ENCODE measurements at places on chromosomes 11 and 22. TPM values are rescaled to one million over a fixed set of nuclear protein-coding genes. Genes with fewer than 3 reads are reported as not detected.

- DNase-seq = no peak
Measured at GRCh38 chr22:26394777-26395176, 34.3 kb upstream of the ASPHD2 start.

GRCh38 chr11:6440906-6441358, at the start of gene HPX:
TSS of gene HPX (minus strand) at chr11:6440987. CDS start at chr11:6440963, 24 bp downstream.
- DNase-seq = no peak

GRCh38 chr11:113532697-113533424, 57.7 kb upstream of the DRD2 start:
- peak; percentile 67 for DNase-seq

- no peak for DNase-seq
Measured at GRCh38 chr11:47508240-47508957, 44.5 kb downstream of the CELF1 start.

- no peak for DNase-seq
Measured at GRCh38 chr11:6474806-6475500, 1.2 kb upstream of the TRIM3 start.

DDX6 gene
- total RNA-seq = 71.1 TPM

- peak; percentile 22 for DNase-seq
Measured at GRCh38 chr22:19290400-19291217, 910 bp downstream of the CLTCL1 start.

DNA sequence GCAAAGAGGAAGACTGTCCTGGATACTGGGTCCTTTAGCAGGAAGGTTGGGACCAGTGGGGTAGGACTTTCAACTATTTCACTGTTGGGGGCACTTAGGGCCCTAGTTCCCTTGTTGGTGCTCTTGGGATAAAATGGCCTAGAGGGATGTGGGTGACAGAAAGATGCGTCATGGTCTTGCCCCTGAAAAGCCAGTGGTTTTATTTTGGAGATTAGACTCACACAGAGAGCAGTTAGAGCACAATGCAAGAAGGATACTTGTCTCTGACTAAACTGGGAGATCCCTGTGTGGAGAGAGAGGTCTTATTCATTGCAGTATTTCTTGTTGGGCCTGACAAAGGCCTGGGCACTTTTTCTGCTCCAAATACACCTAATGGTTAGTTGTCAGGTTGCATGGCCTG, 22.6 kb upstream of the MRGPRX2 start:
- DNase-seq = no peak

- no peak for DNase-seq
Measured at GRCh38 chr11:69384251-69385143, 90.5 kb downstream of the MYEOV start.

TMEM191C gene
- 1.2 TPM for total RNA-seq

DNA sequence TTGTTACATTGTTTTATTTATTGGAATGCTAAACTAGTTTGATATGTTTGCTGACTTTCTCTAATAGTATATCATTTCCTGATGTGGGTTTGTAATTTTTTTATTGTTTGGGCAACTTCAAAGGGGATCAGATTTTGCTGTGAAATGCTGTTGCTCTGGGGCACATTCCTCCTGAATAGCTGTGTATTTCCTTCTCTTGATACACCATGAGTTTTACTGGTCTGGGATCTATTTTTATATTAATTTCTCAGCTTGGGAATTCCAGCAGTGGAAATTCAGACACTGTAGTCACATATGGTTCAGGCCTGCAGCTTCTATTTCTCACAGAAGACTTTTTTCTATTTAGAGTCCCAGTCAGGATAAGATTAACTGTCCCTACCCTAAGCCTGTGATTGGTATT, 58.9 kb downstream of the RPUSD4 start:
- no peak for DNase-seq

- DNase-seq = no peak
Measured at GRCh38 chr11:67438158-67438902, 848 bp upstream of the PTPRCAP start.

P4HA3 gene
- 0.09 TPM for total RNA-seq

HPX gene
- 0.38 TPM for total RNA-seq

DNA sequence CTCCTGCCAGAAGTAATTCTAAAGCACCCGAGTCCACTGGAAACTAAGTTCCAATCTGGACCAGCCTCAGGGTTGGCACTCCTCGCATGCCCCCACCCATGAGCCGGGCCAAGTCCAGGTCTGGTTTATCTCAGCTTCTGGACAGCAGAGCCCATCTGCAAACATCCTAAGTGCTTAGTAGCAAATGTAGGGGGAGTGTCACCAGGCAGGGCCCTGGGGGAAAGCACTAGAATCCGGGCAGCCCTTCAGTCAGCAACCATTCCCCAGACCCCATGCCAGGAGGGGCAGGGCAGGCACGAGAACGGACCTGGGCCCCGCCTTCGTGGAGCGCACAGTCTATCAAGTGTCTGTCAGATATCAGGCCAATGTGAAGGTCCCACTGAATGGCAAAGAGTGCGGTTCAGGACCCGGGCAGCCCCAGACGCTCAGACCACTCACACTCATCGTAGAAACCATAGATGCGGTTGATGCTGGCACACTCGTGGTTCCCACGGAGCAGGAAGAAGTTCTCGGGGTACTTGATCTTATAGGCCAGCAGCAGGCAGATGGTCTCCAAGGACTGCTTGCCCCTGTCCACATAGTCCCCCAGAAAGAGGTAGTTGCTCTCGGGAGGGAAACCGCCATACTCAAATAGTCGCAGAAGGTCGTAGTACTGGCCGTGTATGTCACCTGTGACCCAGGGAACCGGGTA, 1.3 kb downstream of the PPP1CA start:
- no peak for DNase-seq

- no peak for DNase-seq
Measured at GRCh38 chr11:128625746-128626145, 38.4 kb upstream of the ETS1 start.

DNA sequence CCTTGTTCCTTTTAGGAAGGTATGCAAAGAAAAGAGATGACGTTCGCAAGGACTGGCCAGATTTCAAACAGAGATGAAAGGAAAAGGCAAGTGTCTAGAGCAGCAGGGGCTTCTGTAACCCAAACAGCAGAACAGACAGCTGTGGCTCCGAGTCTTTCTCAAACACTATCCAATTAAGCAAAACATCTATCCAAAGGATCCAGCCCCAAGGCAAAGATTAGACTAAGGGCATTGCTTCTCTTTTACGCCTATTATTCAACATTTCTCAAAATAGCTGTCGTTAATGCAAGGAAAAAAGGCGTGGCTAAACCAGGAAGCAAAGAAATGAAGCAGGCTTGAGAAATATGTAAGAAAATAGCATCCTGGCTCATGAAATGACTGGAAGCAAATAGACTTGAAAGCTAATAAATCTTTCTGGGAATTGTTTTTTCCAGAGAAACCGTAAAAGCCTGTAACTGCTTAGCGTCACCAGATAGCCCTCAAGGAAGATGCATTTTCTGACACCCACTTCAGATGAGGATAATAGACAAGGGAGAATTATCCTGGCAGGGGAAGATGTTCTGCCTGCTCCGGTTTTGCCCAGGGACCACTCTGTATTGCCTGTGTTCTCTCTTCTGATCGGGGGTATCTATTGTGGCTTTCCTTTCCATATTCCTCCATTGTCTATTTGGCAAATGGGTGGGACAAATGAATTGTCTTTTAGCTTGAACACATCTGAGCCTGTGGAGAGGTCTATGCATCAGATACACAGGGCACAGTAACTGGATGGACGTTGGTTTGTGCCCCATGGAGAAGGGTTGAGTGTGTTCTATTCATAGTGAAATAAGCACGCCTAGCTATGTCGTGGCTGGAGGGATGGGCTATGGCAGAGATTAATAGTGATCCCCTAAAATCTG, 20.2 kb downstream of the C11orf96 start:
- no peak for DNase-seq

SAAL1 gene
- 25.9 TPM for total RNA-seq

GRCh38 chr11:101061606-101062005, 68.0 kb downstream of the PGR start:
- DNase-seq = no peak

DNA sequence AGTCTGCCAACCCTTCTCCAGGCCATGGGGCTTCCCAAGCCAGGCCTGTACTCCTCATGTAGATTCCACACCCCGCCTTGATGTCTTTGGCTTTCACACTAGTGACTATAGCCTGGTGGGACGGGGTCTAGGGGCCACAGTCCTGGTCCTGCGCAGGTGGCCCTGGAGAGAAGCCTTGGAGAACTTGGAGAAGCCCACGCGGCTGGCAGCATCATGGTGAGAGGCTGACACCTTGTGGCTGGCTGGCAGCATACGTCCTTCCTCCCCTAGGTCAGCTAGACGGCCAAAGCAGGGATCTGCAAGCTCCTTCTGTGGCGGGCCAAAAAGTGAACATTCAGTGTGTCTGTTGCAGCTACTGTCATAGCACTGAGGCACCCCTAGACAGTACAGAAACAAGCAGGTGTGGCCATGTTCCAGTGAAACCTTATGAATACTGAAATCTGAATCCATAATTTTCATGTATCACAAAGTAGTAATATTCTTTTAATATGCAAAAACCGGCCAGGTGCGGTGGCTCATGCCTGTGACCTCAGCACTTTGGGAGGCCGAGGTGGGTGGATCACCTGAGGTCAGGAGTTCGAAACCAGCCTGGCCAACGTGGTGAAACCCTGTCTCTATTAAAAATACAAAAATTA, 42.0 kb downstream of the FAM83F start:
- DNase-seq = no peak

SCGB2A2 gene
- 2.7 TPM for total RNA-seq

- DNase-seq = no peak
Measured at GRCh38 chr11:116687458-116688201, 85.2 kb downstream of the BUD13 start.

Data from thymus (tissue), 14 donors.